Smooth muscle cell of the umbilical artery (primary cell): ENCODE measurements at places on chromosomes 12 and 14. TPM values are rescaled to one million over a fixed set of nuclear protein-coding genes. Genes with fewer than 3 reads are reported as not detected.

Gene BMP4
- 2.1 and 2.8 TPM in 2 replicates for total RNA-seq

Gene AICDA
- not detected in 2 replicates for total RNA-seq

Gene PLD4
- under 0.01 TPM in 1 of 2 replicates, not detected in the other for total RNA-seq

Gene CIDEB
- total RNA-seq: 0.59 and 0.69 TPM in 2 replicates

Gene AMN
- 0.14 and 0.30 TPM in 2 replicates for total RNA-seq

Gene RIPK3
- total RNA-seq: not detected in 2 replicates

Gene AKAP3
- total RNA-seq: 0.30 and 1.7 TPM in 2 replicates
